Stimulated activated CD8-positive, alpha-beta memory T cell treated with anti-CD3 and anti-CD28 coated beads, Interleukin-15, amount 100 ng/mL, for 24 hours (primary cell): ENCODE measurements at places on chromosomes 3 and 15.

DNA sequence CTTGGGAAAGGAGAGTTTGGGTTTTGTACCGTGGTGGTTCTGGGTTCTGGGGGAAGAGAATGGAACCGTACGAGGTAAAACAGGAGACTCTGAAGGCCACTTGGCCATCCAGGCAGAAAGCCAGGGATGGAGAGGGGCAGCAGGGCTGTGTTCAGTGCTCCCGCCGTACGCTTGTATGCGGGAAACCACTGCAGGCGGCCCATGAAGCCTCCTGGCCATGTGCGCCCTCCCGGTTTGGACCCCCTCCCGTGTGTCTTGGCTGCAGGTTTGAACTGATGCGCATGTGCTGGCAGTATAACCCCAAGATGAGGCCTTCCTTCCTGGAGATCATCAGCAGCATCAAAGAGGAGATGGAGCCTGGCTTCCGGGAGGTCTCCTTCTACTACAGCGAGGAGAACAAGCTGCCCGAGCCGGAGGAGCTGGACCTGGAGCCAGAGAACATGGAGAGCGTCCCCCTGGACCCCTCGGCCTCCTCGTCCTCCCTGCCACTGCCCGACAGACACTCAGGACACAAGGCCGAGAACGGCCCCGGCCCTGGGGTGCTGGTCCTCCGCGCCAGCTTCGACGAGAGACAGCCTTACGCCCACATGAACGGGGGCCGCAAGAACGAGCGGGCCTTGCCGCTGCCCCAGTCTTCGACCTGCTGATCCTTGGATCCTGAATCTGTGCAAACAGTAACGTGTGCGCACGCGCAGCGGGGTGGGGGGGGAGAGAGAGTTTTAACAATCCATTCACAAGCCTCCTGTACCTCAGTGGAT lies 50.6 kb downstream of the PGPEP1L start:
- no peak for DNase-seq

DNA sequence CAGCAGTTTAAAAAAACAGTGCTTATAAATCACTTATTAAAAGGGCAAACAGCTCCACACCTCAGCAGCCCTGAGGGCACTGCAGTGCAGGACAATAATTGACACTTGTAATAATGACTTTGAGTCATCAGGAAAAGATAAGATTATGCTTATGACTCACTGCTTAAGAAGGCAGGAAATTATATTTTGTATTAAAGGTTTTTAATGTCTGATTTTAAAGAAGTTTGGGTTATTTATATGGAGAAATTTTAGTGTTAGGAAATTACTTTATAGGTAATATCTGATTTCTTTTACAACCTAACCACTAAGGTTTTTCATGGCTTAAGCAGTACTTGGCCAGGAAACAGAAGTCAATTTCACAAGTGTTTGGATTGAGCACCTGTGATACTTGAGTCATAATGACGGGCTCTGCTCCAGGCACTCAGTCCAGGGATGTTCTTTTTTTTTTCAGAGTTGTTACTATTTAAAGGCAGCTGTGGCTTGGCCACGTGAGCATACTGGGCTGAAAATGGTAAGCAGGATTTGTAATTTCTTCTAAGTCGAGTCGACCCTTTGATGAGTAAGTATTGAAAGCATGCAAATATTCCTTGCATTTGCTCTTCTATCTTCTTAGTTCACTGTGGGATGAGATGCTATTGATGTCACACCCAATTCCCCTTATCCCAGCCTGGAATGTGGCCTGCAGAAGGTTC lies 21.6 kb upstream of the SLC6A20 start:
- no peak for DNase-seq

DNA sequence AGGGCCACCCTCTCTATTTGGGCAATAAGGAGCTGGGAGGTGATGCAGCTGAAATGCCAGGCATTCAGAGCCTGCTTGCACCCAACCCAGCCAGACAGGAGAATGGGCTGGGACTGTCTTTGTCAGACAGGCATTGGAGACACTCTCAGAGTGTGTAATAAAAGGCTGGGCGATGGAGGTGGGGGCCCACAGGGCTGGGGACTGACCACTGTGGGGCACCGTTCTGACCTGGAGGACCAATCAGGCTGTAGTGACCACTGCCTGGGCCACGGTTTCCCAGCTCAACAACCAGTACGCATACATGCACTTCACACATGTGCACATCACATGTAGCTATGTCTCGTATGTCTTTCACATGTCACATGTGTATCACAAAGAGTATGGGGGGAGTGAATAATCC lies 5.7 kb upstream of the IGDCC3 start:
- DNase-seq, result no peak

- no peak for DNase-seq
Observed at GRCh38 chr3:50639055-50639494, 22.1 kb downstream of the MAPKAPK3 start.

GRCh38 chr15:89728254-89728653 lies 22.8 kb downstream of the MESP1 start:
- no peak for DNase-seq
